H1 (cell line): ENCODE measurements at places on chromosomes 6 and 20. TPM values are rescaled to one million over a fixed set of nuclear protein-coding genes. Genes with fewer than 3 reads are reported as not detected.

DNA sequence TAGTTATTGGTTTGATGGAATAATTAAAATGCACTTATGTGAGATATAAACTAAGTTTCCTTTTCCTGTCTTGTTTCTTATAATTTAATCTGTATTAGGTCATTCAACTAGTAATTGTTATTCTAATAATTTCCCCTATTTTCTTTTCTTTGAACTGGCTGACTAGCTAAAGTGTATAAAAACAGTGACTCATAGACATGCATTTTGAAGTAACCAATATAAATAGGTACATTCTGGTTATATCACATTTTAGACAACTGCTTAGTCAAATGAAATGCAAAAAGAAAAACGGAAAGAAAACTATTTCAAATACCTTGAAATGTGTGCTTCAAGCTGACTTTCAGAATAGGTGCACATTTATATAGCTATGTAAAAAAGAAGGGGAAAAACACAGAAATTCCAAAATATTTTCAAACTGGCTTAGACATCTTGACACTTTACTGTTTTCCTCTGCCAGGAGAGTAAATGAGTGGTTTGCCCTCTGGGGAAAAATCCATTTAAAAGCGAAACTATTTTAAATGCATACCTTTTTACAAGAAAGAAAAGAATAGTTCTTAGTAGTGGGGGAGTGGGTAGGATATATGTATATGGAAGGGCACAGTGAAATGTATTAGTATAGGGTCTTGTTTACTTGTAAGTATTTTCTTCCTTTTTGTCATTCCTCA, 28.3 kb downstream of the KCNQ5 start:
- no peak for DNase-seq

DNA sequence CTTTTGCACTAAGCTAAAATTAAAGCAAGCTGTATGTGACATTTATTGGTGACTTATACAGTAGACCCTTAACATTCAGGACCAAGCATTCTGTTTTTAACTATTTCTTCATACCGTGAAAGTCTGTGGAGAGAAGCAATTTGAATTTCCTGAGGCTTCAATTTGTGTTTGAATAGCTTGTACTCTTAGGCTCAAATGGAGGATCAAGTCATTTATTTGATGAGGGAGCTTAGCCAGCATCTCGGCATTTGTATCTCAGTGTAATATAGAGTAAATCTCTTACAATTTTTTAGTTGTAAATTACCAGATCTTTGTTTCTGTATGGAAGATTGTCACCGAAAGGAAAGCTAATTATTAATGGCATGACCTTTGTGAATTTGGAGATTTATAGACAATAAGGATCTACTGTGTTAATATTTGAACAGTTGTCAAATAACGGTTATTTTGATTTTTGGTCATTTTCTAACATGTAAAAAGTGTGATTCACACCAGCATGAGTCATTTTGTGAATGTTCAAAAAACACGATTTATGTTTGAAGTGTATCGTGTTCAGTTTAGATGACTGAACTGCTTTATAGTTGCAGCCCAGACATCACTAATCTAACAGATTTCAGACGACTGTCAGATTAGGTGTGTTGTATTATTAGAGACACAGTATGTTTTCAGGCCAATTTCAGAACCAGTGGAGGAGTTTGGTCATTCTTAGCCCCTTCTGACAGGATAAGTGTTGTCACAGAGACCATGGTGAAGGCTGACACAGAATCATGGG, 332.9 kb downstream of the CDKAL1 start:
- DNase-seq: no peak

GRCh38 chr6:72758901-72759300, 137.0 kb downstream of the KCNQ5 start:
- DNase-seq: no peak

GRCh38 chr6:150458579-150458978, 89.8 kb downstream of the IYD start:
- no peak for DNase-seq

DNA sequence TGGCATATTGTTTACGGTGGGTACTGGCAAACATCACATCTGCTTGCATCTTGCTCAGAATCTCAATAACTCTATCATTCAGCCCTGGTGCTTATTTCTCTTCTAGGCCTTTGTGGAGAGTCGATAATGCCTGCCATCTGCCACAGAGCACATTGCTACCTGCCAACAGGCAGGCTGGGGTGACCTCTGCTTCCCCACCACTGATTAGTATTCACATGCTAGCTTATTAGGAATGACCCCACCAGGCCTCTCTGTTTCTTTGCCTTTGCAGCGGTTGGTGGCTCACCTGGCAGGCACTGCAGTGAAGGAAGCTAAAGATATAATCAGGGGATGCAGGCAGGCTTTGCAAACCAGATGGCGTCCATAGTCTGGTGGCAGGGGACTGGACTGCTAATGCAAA, 154.5 kb downstream of the MMS22L start:
- no peak for DNase-seq

GRCh38 chr6:142395768-142396231, 94.0 kb downstream of the ADGRG6 start:
- DNase-seq: no peak

DNA sequence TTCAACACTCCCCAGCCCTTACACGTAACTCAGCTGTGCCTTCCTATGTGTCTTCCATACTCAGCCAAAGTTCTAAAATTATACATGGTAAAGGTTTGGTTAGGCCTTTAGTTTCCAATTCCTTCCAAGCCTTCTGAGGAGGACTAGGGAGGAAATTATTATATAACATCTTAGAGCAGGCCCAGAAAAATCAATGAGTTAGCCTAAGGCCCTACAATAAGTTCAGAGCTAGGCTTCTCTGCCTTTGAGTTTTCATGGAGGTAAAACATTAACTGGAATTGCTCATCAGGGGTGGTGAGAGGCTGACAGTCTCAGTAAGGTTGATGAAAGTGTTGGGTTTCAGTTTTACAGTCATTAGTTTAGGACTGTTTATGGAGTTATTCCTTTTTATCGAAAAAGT, 286.0 kb downstream of the ADGB start:
- no peak for DNase-seq

DNA sequence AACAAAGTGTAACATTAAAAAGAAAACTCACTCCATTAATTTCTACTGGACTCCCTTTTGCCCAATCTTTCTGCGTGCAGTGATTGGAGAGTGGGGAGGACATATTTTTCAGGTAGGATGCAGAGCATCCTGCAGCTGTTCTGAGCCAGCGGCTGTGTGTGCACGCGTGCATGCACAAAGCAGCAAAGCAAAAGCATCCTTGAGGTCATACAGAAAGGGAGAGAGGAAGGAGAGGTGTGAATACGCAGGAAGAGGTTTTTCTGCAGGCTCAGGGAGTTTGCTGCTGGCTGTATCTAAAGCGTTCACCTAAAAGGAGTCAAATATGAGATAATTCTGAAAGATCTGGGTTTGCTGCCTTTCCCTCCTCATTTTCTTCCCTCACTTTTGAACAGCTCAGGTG, 108.4 kb downstream of the HUS1B start:
- no peak for DNase-seq

DNA sequence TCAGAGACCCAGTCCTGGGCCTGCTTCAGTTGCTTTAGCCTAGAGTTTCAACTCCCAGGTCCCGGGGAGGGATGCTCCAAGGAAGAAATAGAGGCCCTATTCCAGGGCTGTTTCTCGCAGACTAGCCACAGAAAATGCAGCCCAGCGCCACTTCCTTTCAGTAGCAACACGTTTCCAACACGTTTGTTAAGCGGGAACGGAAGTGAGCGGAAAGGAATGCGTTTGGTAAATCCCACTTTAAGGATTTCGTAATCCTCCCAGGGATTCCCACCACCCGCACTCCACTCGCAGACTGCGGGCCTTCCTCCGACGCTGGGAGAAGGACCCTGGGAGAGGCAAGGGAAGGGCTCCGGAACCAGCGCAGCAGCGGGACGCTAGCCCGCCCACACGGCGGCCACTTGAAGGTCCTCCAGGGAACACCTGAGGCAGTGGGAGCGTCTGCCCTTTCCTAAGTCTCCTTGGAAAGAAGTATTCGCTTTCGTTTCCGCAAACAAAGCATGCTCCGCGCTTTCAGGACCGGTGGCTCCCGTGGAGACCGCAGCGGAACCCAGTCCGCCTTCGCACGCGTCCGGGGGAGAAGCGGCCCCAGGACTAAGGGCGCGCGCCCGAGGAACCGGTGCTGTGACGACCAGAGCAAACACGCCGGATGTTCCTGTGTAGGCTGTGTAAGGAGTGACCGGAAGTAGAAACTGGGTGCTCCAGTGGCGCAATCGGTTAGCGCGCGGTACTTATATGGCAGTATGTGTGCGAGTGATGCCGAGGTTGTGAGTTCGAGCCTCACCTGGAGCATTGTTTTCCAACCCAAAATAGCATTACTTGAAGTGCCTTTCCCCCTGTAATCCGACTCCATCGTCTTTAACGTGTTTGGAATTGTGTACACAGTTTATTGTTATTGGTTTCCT, 227.6 kb upstream of the PRSS16 start:
- peak; percentile 90 for DNase-seq

- DNase-seq: no peak
Observed at GRCh38 chr20:31857861-31858759, 12.2 kb downstream of the DUSP15 start.

- no peak for DNase-seq
Observed at GRCh38 chr6:75438013-75438431, 55.6 kb downstream of the FILIP1 start.

- no peak for DNase-seq
Observed at GRCh38 chr20:10519361-10520046, 84.4 kb downstream of the SLX4IP start.

DNA sequence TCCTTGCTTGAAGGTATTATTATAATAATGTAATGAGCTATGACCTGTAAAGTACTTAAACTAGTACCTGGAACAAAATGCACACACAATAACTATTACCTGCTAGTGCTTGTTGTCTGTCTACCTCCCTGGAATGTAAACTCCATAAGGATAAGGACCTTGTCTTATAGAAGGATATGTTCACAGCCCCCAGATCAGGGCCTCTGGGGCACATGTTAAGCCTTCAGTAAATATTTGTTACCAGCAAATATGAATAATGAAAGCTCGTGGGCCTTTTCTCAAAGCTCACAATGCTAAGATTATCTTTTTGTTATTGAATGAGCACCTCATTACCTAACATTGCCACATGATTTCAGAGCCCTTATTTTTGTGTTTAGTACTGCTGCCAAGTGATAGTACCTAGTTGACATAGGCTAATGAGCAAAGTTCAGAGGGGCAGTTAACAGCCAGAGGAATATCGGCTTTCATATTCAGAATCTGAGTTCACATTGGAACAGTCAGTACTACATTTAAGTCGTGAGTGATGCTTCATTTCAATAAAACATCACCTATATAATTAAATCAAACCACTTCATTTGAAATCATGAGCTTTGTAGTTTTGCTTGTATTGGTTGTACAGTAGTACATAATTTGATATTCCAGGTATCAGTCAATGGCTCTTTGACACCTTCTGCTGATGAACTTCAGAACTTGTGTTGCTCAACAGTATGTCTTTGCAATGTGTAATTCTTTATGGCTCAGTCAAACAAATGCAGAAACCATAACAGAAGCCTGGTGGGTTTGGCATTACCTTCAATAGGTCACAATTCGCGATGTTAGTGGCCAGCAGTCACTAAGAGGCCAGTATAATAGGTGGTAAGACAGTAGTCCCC, 11.8 kb upstream of the SMLR1 start:
- no peak for DNase-seq

DNA sequence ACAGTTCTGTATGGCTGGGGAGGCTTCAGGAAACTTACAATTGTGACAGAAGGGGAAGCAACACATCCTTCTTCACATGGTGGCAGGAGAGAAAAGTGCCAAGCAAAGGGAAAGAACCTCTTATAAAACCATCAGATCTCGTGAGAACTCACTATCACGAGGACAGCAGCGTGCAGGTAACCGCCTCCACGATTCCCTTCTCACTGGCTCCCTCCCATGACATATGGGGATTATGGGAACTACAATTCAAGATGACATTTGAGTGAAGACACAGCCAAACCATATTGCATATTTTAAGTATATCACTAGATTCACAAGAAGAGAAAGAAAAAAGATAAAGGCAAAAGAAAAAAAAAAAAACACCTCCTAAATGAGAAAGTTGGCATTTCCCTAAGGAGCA, 431.9 kb upstream of the RGS17 start:
- DNase-seq: no peak

DNA sequence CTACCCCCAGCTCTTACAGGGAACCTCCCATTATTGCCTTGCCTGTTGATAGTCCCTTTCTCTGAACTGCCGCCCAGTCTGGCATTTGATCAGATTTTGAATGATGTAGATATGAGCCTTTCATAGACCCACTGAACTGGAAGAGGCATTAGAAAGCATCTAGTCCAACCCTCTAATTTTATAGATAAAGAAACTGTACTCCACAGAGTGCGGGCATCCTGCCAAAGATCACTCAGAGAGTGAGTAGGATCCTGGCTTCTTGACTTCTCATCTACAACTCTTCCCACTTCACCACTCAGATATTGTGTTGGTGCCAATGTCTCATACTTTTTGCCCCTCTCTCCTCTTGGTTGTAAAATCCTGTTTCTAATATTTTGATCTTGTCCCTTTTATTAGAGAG, 179.2 kb upstream of the BMP2 start:
- DNase-seq: no peak

DNA sequence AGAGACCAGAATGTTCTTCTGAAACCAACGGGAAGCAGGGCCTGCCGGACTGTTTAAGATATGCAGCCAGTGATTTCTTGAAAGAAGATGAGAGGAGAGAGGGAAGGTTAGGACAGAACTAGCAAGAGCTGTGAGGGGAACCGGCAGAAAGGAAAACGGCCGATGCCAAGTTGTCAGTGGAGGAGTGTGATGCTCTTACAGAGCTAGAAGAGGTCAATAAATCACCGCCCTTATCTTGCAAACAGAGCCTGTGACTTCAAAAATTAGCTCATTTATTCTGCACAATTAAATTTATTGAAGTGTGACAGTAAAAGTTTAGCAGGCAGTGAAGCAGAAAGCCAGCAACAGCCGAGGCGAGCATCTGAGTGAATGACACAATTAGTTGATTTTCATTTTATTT, 509.5 kb upstream of the ID4 start:
- no peak for DNase-seq

GRCh38 chr6:31497531-31498476, at the start of gene MICB:
Gene MICB, plus strand, starts transcription at chr6:31498145. Its CDS starts 49 bp downstream, at chr6:31498194.
- peak; percentile 56 for DNase-seq

DNA sequence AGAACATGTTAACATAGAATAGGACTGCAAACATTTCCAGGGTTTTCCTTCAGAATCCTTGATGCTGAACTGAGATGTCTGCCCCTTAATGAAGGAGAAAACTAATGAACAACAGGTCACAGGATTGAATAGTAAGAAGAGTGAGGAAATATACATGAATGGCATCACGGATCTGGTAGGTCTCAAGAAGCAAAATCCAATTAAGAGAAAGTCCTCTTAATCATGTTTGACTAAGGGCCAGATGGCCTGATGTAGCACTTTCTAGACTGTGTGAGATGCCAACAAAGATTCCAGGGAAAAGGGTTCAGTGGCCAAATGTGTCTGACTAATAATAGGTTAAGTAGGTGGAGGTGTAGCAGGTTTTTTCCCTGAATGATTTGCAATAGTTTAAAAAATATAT, 13.7 kb upstream of the SHPRH start:
- no peak for DNase-seq

Gene HS3ST5
- total RNA-seq: 9.9 and 11.2 TPM in 2 replicates

Gene BHLHE23
- 0.38 and 0.47 TPM in 2 replicates for total RNA-seq

Gene SLC22A16
- total RNA-seq: not detected in 2 replicates

Gene TAF8
- 32.7 and 34.0 TPM in 2 replicates for total RNA-seq

Gene SNAP25
- total RNA-seq: 0.52 and 0.69 TPM in 2 replicates
